ENCODE measurements at places on chromosomes 2 and 18. TPM values are rescaled to one million over a fixed set of nuclear protein-coding genes. Genes with fewer than 3 reads are reported as not detected.

- no peak for DNase-seq
Measured at GRCh38 chr2:187988348-187988747, 303.3 kb upstream of the GULP1 start.

Gene PTMA
- 1,390 TPM for total RNA-seq

- DNase-seq: no peak
Measured at GRCh38 chr2:5673145-5674025, 18.8 kb upstream of the SOX11 start.

Gene SNTG2
- not detected for total RNA-seq

Gene ANO7
- total RNA-seq: 6.9 TPM

DNA sequence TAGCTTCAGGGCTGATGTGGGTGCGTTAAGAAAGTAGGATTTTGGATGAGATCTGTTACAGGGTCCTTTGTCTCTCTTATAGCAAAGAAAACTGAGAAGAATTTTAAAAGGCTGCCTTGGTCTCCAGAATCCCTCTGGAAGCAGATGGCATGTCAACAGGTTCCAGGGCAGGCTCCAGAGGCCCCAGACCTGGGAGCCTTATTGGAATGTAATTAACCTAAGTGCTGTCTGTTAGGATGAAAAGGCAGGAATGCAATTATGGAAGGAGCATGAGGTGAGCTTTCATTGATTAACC, 97.2 kb upstream of the PKDCC start:
- DNase-seq: no peak

DNA sequence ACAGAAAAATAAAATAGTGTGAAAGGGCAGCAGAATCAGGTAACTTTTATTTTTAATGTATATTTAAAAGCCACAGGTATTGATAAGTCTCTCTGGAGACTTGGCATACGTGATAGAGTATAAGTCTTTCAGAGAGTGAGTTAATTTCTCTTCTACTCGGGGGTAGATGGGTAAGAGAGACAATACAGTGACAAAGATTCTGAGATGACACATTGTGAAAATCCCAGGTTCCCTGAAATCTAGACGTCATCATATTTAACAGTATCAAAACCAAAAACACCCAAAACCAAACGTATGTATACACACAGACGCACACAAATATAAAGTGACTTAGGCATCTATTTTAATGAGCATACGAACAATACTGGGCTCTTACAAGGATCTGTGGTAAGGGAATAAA, 33.3 kb downstream of the NIF3L1 start:
- DNase-seq: no peak

DNA sequence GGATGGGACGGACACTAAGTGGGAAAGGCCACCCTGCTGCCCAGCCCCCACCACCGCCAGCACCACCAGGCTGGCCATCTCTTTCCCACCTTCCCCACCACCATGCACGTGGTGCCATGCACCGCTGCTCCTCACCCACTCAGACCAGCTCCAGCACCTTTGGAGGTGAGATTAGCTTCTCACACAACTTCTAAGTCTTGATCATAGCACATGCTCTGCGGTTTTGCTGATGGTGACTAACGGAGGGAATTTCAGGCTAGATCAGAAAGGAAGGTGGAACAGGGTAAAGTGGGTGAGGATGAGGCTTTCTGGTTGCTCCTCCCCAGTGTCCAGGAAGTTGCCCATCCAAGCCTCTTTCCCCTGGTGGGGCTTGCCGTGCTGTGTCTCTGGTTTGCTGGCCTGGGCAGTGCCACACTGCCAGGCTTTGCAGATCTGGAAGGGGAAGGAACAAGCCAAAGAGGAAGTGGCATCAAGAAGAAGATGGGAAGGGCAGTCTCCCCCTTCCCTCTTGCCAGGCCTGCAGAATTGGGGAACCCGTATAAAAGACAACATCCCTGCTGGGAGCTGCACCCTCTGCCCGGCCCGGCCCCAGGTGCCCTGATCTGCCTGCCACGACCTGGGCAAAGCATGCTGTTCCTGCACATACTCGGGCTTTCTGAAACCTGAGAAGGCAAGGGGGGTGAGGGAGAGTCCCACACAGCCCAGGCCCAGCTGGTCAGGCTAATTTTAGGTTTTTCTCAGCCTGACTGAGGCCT, 44.3 kb upstream of the CAB39 start:
- DNase-seq: no peak

DNA sequence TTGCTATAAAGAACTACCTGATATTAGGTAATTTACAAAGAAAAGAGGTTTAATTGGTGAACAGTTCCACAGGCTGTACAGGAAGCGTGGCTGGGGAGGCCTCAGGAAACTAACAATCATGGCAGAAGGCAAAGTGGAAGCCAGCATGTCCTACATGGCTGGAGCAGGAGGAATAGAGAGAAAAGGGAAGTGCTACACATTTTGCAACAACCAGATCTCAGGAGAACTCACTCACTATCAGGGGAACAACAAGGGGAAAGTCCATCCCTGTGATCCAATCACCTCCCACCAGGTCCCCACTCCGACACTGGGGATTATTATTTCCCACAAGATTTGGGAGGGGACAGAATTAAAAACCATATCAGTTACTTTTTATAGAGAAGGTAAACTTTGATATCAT, 273.5 kb upstream of the MMADHC start:
- no peak for DNase-seq

DNA sequence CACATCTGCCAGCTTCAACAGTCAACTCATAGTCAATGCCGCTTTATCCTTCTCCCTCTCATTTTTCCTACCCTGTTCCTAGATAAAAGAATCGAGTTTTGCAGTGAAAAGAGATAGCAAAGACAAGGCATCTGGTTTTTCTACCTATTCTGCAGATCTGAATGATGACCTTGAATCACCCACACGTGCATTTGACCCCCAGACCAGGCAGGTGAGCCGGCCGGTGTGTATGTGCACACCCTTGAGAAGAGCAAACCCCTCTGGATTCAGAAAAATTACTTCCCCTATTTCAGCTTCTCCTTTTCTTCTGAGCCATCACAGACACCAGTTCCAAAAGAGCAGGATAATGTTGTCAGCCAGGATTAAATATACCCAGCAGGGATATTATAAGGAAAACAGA, 115.6 kb upstream of the ST6GAL2 start:
- DNase-seq: no peak

DNA sequence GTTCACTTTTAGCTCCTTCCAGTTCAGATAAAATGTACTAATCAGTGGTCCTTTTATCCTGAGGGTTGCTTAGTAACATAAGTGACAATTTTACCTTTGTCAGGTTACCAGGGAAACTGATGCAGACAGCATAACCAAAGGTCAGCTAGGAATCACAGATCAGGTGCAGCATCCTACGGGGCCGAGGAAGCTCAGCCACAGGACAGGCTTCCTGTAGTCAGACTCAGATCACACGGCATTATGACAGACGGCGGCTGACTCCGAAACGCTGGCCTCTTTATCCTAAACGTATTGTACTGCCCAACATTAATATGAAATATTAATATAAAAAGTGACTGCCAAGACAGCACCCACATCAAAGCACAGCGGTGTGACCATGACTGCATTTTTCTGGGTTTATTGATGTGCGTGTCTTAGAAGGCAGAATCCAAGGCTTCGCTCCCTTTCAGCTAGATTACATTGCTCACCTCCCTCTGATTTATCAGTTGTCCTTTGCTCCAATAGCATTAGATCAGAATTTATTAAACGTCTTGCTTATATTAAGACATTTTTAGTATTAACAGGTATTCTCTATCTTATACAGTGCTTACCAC, 444.5 kb downstream of the CMPK2 start:
- no peak for DNase-seq

- no peak for DNase-seq
Measured at GRCh38 chr18:49279041-49279440, 181.4 kb downstream of the DYM start.

DNA sequence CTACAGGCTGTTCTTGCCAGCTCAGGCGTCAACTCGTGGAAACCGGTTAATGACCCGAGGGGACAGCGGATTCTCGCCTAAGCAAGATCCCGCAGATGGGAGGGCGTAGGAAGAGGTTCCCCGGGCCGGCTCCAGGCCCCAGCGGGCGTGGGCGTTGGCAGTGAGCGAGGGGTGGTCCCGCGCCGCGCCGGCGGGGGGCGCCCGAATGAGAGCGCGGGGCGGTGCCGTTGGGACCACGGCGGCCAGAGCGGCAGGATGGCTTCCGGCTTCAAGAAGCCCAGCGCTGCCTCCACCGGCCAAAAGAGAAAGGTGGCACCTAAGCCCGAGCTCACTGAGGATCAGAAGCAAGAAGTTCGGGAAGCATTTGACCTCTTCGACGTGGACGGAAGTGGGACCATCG, at the start of gene CETN1:
Gene CETN1 (plus strand): TSS at position 227 of the 400 bp plus-strand sequence. CDS start 29 bp downstream, at position 256.
- no peak for DNase-seq

Gene TMEFF2
- total RNA-seq: 1.5 TPM

DNA sequence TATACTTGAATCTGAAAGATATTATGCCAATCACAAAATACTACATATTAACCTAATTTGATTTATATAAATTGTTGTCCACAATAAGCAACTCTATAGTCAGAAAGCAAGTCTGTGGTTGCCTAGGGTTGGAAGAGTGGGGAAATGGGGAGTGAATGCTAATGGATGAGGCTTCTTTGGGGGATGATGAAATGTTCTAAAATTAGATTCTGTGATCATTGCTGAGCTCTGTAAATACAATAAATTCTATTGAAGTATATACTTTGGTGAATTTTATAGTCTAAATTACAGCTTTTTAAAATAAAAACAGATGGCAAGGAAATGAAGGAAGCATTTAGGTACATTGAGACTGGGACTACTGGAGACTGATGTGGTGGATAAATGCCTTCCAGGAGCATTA, 275.5 kb downstream of the MBD2 start:
- DNase-seq: no peak

Gene EIF5B
- total RNA-seq: 49.0 TPM

- DNase-seq: no peak
Measured at GRCh38 chr18:58464104-58464625, 164.7 kb downstream of the ALPK2 start.

DNA sequence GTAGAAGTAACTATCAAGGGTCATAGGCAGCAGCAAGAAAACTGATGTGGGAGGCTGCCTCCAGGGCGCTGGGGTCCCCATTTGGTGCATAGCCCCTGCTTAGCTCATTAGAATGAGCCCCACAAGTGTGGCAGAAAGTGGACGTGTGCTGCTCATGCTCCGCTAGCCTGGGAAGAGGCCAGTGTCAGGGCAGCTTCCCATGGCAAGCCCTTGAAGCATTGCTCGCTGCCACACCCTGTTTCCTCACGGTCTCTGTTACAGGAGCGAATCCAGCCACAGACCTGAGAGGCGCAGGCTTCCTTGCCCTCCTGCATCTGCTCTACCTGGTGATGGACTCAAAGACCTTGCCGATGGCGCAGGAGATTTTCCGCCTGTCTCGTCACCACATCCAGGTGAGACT, 22.5 kb downstream of the ELMOD3 start:
- DNase-seq: no peak

- no peak for DNase-seq
Measured at GRCh38 chr18:35468711-35469110, 29.0 kb downstream of the INO80C start.

Gene CERKL
- total RNA-seq: 0.87 TPM

Gene MC2R
- total RNA-seq: 0.05 TPM

DNA sequence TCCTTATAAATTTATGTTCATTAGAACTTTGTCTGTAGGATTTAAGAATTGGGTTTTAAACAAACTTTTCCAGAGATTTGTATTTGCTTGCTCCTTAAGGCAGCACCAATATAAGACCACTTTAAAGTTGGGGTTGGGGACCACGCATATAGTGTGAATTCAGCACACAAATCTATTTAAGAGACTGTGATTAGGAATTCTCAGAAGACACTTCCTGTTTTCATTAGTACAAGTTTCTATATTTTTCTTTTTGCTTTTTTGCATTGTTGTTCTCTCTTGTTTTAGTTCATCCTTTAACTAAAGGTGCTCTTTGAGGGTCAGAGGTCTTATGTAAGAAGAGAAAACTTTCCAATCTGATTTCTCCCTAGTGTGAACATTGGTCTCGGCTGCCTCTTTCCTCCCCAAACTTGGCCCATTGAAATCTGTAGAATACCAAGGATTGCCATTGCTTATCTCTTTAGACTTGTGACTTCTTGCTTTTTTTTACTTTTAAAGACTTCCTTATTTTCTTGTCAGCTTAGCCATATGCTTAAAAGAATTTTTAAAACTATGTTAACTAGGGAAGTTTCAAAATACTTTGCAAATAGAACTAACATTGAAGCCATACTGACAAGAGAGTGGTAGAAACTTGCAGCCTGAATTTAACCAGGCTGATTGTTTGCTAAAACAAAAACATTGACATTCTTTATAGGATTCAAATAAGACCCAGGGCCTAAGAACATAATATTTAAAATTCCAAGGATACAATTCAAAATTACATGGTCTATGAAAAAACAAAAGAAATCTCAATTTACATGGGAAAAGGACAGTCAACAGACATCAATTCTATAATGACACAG, 264.1 kb upstream of the FN1 start:
- DNase-seq: no peak

Gene PKP4
- 81.7 TPM for total RNA-seq

DNA sequence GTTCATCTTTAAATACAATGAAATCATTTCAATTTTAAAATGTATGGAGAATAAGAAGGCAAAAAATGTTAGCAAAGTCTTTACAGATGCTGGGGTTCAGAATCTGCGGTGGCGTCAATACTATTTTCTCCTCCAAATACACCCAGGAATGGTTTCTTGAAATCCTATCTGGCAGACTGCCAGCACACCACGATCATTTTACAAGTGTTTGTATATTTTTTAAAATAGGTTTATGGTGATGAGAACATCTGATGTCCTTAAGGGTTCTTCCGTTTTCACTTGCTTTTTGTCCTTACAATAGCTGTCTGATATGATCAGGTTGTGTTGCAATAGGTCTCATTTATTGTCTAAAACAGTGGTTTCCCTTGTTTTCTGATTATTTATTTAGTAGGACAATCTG, 89.6 kb downstream of the CMPK2 start:
- no peak for DNase-seq

Gene C1QL2
- total RNA-seq: not detected

Gene KIAA2012
- not detected for total RNA-seq

DNA sequence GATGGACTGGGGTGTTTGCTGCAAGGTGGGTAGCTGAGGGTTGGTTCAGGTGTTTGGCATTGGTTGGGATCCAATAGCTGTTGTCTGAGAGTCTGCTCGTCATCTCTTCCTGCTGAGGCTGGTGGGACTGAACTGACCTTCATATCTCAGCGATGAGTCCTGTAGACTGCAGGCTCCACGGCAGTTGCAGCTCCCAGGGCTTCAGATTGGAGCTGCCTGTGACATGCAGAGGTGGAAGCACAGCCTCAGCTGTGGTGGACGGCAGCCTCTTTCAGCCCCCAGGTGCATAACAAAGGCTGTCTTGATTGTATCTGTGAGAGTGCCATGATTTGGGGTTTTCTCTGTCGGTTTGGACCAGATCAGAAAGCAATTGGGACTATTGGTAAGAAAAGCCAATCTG, 3.9 kb upstream of the IL1R2 start:
- no peak for DNase-seq

DNA sequence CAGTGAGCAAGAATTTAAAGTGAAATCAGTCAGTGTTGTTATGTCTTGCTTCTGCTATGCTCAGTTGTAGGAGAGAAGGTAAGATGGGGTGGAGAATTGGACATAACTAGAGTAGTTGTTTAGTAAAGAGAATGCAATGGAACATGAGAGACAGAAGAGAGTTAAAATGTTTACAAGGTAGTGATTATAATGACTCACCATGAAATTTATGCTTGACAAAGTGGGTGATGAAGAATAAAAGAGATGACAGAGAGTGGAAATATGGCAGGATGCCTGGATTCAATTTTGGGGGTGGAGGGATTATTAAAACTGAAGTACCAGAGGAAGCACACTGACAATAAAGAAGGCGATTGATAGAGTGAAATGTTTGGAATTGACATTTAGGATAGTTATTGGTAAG, 10.6 kb downstream of the SCG2 start:
- no peak for DNase-seq
